CD4-positive, alpha-beta T cell treated with Interferon gamma for 1 hour (primary cell): ENCODE measurements at places on chromosomes 16 and 17.

GRCh38 chr16:23371368-23371767 lies 69.3 kb downstream of the SCNN1B start:
- no peak for DNase-seq

DNA sequence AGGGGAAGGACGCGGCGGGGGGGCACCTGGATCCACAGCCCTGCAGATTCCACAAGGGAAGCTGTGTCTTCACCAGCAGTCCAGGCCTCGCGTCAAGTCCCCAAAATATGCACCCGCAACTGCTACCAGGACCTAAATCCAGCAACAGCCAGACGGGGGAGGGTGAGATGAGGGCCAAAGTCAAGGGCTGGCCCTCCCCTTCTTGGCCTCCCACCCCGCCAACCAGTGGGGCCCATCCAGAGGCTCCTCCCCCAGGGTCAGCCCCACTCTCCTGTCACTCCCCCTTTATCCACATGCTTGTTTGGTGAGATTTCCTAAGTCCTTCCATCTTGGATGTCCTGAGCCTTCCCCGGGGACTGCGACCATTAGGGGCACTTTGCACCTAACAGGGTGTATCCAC lies 138.7 kb downstream of the ENGASE start:
- no peak for DNase-seq

DNA sequence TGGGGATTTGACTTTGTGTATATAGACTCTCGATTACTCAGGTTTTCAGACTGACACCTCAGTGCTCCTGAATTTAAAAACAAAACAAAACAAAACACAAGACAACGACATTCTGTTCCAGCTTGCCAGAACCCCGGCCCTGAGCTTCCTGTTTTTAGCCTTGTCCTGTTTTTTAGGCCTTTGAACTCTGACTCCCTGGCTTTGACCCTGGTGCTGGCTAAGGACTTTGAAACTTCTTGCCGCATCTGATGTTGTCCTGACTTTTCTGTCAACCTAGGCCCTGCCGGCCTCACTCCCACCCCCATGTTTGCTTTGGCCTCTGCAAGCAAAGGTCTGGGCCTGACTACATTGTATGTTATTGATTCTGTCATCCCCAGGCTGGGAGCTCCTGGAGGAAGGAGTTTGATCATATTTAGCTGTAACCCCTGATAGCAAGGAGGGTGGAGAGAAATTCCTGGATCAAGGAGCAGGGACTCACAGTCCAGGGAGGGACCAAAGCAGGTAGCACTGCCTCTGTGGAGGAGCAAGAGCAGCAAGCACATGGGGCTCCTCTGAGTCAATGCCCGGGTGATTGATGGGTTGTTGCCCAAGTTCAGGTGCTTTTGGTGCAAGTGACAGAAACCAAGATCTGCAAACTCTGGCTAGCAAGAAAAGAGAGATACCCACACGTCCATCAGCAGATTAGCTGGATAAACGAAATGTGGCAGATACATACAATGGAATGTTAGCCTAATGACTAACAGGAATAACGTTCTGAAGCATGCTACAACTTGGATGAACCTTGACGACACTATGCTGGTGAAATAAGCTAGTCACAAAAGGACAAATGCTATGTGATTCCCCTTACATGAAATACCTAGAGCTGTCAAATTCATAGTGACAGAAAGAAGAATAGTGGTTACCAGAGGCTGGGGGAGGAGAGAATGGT lies 7.7 kb downstream of the CCL16 start:
- DNase-seq, result no peak

DNA sequence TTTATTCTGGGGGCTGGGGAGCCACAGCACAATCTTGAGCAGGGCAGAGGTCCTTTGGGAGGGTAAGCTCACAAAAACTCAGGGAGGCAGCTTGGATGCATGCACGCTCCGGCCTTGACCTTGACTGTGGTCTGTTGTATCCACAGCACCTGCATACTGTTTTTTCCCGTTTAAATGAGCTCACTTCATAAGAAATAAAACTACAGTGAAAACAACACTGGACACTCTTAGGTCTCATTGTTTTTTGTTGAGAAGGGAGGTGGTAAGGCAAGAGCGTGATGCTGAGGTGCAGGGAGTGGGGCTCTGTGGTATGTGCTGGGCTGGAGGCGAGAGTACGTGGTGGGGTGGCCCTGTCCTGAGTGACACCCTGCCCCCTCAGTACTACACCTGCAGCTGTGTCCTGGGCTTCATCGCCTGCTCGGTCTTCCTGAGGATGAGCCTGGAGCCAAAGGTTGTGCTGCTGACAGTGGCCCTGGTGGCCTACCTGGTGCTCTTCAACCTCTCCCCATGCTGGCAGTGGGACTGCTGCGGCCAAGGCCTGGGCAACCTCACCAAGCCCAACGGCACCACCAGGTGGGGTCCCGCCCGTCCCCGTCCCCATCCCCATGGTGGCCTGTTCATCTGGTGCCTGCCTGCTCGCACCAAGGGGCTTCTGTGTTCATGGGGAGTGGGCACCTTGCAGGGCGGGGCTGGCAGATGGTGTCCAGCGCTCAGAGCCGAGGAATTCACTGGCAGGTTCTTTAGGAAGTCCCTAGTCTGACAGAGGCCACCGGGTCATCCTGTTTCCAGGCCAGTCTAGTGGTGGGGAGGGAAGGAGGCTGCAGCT lies 44.2 kb downstream of the ADCY7 start:
- no peak for DNase-seq

GRCh38 chr16:56737539-56737938 lies 7.6 kb downstream of the NUP93 start:
- DNase-seq, result no peak

GRCh38 chr17:81486199-81486810 lies 26.3 kb downstream of the ACTG1 start:
- DNase-seq, result no peak

DNA sequence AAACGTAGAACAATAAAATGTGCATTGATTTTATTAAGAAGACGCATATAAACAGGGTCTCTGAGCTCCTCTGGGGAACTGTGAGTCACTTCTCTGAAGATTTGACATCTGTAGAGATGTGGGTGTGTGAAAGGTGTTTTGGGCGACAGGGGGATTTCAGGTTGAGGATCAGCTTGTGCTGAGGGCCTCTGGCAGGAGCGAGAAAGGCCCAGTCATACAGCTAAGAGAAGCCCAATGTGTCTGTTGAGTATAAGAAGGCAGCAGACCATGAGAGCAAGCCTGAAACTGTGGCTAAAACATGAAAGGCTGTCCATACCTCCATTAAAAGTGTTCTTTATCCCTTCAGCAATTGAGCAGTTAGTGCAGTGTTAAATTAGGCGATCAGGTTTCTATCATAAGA lies 406.5 kb upstream of the MON1B start:
- no peak for DNase-seq

GRCh38 chr16:22214889-22215288 lies 8.8 kb downstream of the EEF2K start:
- no peak for DNase-seq

DNA sequence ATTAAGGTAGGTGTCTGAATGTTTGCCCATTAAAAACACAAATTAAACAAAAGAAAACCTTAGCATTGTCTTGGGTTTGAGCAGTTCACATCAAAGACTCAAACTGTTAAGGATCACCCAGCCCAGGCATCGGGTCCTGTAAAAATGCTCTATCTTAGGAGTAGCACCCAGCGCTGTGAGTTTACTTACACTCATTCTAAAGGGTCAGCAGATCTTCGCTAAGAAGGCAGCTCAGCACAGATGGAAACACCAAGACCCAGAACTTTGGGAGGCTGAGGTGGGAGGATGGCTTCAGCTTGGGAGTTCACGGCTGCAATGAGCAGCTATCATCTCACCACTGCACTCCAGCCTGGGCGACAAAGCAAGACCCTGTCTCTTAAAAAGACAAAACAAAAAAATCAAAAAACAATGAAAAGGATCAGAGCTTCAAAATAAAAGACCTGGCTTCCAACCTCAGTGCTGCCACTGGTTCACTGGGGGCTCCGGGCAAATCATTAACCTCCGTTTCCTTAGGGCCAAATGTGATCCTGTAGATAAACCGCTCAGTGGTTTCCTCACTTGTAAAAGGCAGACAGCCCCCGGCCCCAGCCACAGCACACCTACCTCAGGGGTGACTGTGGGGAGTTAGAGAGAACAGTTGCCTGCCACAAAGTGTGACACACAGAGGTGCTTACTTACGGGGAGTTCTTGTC lies 11.1 kb downstream of the COG1 start:
- peak; percentile 11 for DNase-seq

DNA sequence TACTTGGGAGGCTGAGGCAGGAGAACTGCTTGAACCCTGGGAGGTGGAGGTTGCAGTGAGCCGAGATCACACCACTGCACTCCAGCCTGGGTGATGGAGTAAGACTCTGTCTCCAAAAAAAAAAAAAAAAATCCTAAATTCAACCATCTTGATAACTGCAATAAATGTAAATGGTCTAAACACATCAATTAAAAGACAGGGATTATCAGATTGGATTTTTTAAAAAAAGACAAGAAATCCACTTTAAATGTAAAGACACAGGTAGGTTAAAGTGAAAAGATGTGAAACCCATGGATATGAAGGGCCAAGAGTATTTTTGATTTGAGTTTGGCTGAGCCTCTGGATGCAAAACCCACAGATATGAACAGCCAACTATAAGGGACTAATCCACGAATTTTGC lies 64.2 kb upstream of the ATP2A3 start:
- DNase-seq, result no peak

DNA sequence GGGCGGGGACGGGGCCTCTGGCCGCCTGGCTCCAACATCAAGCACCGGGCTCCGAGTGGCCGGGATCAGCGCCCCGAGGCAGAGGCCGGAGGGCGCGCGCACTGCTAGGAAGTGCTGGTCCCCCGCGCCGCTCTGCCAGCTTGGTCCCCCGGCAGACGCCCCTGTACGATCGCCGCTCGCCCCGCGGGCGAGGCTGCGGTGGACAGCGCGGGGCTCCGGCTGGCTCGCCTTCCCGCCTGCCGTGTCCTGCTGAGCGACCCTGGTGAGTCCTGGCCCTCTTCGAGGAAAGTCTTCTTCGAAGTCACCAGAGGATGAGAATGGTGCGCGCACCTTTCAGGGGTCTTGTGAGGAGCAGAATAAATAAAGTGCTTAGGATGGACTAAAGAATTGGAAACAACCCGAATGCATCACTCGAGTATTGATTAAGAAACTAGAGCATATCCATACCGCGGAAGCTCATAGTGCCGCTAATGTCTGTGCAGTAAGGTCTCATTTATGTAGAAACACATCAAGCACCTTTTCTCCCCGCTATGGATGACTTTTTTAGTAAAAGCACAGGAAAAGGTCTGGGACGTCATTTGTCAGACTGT lies 392 bp downstream of the ZNF213 start:
- no peak for DNase-seq

DNA sequence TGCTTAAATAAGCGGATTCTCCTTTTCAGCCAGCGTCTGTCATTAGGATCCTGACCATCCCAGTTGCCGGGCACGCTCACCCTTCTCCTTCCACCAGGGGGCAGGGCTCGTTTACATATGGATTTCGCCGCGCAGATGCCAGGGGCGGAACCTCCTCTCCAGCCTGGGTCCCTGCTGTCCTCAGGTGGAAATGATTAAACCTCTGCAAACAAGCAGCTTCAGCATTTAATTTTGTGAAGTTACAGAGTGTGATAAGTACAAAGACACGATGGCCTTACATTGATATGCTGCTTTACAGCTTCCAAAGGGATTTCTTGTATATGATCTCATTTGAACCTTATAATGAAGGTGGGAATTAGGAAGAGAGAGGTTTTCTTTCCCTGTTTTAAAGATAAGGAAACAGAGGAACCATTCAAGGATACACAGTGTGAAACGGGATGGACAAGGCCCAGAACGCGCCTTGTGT lies 3.9 kb upstream of the KRT28 start:
- peak; percentile 62 for DNase-seq

DNA sequence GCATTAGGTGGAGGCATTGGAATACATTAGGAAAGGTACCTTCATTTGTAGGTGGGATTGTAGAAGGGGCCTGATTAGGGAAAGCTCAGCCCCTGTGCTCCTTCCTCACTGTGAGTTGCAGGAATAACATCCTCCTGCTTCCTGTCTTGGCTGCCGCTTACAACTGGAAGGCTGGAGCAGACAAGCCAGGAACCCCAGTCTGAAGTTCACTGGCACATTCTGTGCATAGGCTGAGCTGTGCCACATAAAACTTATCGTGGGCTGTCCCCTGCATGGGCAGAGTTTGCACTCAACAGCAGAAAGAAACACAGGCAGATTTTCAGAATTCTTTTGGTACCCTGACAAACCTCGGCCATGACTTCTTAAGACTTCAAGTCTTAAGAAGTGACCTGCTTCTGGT lies 200.1 kb downstream of the SALL1 start:
- no peak for DNase-seq

GRCh38 chr17:68851890-68852289 lies 103.3 kb downstream of the ABCA8 start:
- DNase-seq, result no peak

DNA sequence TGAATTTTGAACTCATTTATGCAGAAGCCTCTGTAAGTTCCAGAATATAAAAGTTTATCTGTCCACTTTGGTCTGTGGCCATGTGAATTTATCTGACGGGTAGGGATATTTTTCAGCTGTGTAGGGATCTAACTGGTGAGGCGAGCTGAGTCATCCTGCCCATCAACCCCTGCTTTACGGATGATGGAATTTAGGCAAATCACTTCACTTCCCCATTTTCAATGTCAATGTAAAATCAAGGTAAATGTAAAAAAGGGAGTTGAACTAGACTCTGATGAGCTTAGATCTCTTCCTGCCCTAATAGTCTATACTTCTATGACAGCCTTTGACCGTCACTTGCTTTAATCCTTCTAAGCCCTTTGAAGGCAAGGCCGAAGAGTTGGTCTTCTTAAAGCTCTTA lies 2.6 kb downstream of the SLC16A6 start:
- DNase-seq, result peak; percentile 43

- DNase-seq, result no peak
Observed at GRCh38 chr16:30485818-30486436, 13.4 kb downstream of the ITGAL start.

DNA sequence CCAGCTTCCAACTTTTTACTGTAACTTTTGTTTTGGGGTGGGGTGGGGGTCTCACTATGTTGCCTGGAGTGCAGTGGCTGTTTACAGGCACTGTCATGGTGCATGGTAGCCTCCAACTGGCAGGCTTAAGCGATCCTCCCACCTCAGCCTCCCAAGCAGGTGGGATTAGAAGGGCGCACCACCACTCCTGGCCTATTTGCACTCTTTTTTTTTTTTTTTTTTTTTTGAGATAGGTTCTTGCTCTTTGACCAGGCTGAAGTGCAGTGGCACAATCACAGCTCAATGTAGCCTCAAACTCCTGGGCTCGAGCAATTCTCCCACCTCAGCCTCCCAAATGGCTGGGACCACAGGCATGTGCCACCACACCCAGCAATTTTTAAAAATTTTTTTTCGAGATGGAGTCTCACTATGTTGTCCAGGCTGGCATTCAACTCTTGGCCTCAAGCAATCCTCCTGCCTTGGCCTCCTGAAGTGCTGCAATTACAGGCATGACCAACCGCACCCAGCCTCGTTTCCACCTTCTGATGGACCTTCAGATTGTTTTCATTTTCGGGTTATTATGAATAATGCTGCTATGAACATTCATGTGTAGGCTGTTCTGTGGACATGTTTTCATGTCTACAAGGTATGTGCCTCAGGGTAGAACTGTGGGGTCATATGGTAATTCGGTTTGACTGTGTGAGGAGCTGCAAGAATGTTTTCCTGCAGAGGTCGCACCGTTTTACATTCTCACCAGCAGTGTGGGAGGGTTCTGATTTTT lies 10.9 kb downstream of the TRAP1 start:
- no peak for DNase-seq
